Stimulated activated CD4-positive, alpha-beta T cell treated with anti-CD3 and anti-CD28 coated beads, Interleukin-2, amount 100 ng/mL, for 24 hours (primary cell): ENCODE measurements at places on chromosomes 16 and 17.

DNA sequence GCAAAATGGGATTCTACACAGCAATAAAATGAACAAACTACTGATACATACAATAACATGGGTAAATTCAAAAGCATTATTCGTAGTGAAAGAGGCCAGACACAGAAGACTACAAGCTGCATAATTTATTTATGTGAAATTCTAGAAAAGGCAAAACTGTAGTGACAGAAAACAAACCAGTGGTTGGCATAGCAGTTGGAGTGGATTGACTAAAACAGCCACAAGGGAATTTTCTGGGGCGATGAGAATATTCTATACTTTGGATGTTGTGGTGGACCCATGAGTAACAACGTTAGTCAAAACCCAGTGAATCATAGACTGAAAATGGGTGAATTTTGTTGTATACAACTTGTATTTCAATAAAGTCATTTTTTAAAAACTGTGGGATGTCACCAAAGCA lies 63.2 kb upstream of the RPL38 start:
- no peak for DNase-seq

DNA sequence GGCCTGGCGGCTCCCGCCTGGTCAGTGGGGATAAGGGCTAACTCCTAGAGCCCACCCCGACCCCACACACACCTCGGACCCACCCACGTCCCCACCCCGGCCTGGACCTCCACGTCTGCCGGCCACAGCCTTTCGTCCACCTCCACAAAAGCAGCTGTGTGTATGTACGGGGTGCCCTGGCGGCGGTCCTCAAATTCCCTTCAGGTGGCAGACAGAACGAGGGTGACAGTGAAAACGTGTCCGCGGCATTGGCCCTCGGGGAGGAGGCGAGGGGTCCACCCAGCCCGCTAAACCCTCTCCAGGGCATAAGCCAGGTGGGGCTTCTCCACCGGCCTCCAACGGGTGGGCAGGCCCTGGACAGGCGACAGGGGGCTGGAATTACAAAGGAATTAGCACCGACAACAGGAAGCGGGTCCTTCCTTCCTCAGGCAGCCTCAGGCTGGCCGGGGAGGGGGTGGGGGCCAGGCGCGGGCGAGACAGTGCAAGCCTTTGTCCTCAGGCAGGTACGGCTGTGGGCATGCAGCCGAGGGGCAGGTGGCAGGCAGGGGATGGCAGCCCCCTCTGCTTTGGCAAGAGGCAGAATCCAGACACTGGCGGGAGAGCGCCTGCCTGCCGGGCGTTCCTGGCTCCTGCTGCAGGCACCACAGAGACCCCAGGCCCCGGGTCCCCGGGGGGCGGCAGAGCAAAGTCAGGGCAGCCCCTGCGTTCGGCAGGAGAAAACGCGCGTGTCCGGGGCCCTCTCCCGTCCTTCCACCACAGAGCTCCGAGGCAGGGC lies 12.3 kb upstream of the PITPNA start:
- DNase-seq: no peak

GRCh38 chr17:59503500-59503899 lies 61.9 kb upstream of the DHX40 start:
- DNase-seq: no peak

- DNase-seq: no peak
Measured at GRCh38 chr16:58709333-58709732, 24.8 kb upstream of the SLC38A7 start.

- DNase-seq: no peak
Measured at GRCh38 chr17:78039581-78039980, 81.1 kb downstream of the TNRC6C start.

GRCh38 chr16:57893559-57894389 lies 77.2 kb downstream of the CNGB1 start:
- DNase-seq: no peak

DNA sequence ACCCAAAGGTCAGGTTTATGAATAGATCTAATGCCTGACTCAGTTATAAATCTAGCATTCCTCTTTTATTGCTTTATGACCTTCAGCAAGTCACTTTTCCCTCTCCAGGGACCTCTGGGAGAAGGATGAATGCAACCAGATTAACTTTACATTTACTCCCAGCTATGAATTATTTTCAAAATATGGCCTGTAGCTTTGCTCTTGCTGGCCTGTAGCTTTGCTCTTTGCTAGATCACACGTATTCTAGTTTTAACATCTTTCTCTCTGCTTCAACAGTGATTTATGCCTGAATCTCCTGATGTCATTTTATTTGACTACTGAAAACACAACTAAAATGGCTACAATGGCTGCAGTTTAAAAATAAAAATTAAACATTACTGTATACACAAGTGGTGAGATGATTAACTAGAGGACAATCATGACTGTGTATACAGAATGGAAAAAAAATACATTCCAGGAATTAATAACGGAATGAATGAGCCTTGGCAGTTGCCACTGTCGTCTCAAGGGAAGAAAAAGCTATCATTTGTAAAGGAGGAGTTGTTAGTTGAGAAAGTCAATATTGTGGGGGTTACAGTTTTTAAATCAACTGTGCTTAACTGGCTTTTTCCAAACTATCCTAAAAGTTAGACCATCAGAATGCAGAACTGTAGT lies 434.5 kb upstream of the GOT2 start:
- DNase-seq: no peak

GRCh38 chr17:72388765-72389473 lies 268.1 kb downstream of the SOX9 start:
- no peak for DNase-seq

DNA sequence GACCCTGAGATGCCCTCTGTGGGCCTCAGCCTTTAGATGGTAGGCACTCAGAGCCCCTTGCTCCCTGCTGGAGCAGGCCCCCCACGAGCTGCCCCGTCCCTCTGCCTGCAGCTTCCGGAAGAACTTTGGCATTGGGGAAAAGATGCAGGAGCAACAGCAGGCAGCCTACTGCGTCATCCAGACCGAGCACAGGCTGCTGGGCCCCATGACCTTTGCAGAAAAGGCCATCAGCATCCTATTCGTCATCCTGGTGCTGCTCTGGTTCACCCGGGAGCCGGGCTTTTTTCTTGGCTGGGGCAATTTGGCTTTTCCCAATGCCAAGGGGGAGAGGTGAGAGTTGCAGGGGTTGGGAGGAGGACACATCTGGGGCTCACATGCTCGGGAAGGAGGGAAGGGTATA lies 12.7 kb upstream of the FOXN1 start:
- DNase-seq: no peak

- no peak for DNase-seq
Measured at GRCh38 chr17:54307351-54307750, 484.6 kb downstream of the KIF2B start.

DNA sequence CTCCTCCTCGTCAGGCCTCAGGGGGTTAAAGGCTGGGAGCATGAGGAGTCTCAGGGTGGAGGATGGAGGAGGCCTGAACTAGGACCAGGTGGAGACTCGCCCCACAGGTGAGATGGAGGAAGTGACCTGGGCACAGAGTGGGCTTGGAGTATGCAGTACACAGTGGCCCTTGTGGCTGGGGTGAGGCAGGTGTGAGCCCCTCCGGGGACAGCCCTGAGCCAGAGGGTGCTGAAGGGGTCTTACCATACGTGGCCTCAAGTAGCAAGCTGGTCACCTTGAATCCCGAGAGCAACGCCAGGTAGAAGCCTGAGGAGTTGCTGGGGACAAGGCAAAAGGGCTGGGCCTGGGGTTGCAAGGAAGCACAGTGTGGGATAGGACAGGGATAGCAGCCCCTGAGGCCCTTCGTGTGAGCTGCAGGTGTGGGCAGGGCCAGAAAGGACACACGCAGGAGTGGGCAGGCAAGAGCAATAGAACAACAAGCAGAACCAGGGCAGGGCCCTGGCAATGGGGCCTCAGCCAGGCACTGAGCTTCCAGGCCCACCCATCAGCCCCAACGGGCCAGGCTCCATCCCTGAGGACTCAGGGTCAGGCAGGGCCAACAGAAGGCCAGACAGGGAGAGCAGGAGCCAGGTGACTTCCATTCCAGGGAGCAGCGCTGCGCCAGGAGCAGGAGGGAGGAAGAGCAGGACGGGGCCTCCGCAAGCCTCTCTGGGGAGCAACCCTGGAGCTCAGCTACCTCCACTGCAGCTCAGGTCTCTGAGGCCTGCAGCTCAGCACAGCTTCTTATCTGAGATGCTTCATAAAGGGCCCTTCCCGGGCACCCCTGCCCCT lies 64.2 kb upstream of the TNRC6C start:
- DNase-seq: no peak

- DNase-seq: no peak
Measured at GRCh38 chr17:74745548-74746177, 2.8 kb upstream of the NHERF1 start.

DNA sequence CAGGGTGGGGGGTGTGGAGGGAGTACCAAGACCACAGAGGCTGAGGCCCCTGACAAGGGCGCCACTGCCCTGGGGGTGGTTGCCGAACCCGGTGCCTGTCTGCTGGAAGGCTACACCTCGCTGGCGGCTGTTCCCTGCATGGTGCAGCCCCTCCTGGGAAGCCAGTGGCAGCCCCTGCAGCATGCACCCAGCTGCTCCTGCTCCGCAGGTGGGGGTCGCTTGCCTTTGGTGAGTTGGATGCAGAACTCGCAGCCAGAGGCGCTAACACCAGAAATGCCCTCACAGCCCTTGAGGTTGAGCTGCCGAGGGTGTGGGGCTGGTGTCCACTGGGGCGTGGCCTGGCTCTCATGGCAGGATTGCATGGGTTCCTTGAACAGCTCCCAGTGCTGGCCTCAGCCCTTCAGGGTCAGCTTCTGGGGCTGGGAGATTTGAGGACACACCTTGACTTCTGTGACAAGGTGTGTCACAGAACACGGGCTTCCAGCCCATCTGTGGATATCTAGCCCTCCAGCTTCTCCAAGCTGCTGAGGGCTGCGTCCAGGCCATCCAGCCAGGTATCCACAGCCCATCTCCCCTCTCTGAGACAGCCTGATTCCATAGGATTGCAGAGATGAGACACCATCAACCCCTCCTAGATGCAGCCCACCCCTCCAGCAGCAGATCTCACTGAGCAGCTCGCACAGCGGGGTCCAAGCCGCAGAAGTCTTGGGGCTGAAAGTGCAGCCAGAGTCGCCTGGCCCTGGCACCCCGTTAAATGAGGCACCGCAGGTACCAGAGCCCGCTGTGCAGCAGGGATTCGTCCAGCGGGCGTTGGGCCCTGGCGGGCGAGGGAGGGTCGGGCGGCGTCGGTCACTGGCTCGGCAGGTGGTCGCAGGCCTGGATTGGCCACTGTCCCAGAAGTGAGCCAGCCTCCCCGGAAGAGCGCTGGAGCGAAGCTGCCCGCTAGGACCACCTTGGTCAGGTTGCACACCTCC lies 586.3 kb downstream of the KCNJ18 start:
- no peak for DNase-seq

- DNase-seq: no peak
Measured at GRCh38 chr16:25081702-25082101, 29.8 kb upstream of the LCMT1 start.

DNA sequence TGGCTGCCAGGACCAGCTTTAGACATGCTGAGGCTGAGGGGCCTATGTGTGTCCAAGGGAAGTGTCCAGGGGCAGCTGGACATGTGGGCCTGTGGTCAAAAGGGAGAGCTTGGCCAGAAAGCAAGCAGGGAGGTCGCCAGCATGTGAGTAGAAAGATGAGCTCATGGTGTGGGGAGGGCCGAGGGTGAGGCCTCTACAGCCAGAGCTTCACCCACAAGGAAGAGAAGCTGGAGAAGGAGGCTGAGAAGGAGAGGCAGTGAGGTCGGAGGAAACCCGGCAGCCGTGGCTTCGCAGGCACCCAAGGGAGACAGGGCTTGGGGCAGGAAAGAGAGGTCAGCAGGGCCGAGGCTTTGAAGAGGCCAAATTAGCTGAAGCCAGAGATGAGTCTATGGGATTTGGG lies 4.0 kb upstream of the HSD11B2 start:
- DNase-seq: no peak

DNA sequence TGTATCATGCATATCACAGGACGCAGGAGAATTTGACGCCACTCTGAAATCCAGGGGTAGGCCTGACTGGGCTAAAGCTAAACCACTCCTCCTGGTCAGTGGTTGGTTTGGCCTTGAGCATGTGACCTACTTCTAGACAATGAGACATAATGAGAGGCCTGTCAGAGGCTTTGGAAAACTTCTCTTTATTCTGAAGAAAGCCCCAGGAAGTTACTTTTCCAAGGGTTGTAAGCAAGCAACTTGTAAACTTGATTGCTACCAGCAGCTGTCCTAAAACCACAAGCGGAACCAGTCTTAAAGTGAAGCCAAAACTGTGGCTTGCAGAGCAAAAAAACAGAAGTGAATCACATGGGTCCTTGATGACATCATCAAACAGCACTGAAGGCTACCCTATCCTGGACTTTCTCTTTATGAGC lies 138.2 kb upstream of the COX10 start:
- no peak for DNase-seq
